ENCODE measurements at places on chromosomes 5 and 9.

GRCh38 chr9:95495961-95496360, 20.8 kb downstream of the PTCH1 start:
- DNase-seq, result no peak

GRCh38 chr5:33679791-33680190, 212.0 kb downstream of the ADAMTS12 start:
- DNase-seq, result no peak

DNA sequence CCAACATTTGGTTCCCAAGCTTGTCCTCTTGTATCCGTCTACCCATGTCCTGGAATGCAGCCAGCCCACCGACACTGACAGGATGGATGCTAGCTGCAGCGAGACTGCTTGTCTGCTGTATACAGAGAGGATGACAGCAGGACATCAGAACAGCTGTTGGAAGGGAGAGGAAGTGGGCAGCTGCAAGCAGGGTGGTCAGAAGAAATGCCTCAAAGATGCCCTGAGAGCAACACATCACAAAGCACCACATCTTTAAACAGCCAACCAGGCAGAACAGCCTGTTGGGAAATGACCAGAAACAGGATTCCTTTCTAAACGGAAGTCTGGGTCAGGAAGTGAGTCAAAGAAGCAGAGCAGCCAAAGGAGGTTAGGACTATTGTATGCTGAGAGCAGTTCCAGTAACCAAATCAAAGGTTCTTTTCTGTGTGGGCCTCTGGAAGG, 219.1 kb downstream of the NDUFS4 start:
- no peak for DNase-seq

- no peak for DNase-seq
These were observed 58.9 kb upstream of the ORM1 start for GRCh38 chr9:114263853-114264510.

GRCh38 chr5:79261897-79262296, 26.0 kb downstream of the JMY start:
- DNase-seq, result no peak

- DNase-seq, result no peak
These were observed 173.4 kb downstream of the ZNF462 start for GRCh38 chr9:107036367-107036766.

GRCh38 chr9:11915699-11916098, 777.5 kb upstream of the TYRP1 start:
- no peak for DNase-seq

- no peak for DNase-seq
These were observed 23.6 kb upstream of the TNFAIP8 start for GRCh38 chr5:119332208-119332607.

DNA sequence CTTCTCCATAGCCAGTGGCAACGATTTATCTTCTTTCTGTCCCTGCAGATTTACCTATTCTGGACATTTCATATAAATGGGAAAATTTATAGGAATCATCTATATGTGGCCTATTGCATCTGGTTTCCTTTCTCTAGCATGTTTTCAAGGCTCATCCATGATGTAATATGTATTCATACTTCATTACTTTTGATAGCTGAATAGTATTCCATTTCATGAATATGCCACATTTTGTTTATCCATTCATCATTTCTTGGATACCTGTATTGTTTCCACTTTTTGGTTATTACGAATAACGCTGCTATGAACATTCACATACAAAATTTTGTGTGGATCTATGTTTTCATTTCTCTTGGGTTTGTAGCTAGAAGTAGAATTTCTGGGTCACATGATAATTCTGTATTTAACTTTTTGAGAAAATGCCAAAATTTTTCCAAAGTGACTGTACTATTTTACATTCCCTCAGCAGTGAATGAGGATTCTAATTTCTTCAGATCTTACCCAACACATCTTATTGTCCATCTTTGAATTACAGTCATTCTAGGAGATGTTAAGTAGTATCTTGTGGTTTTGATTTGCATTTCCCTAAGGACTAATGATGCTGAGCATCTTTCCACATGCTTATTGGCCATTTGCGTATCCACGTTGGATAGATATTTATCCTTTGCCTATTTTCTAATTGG, 3.6 kb downstream of the IARS1 start:
- DNase-seq, result no peak

DNA sequence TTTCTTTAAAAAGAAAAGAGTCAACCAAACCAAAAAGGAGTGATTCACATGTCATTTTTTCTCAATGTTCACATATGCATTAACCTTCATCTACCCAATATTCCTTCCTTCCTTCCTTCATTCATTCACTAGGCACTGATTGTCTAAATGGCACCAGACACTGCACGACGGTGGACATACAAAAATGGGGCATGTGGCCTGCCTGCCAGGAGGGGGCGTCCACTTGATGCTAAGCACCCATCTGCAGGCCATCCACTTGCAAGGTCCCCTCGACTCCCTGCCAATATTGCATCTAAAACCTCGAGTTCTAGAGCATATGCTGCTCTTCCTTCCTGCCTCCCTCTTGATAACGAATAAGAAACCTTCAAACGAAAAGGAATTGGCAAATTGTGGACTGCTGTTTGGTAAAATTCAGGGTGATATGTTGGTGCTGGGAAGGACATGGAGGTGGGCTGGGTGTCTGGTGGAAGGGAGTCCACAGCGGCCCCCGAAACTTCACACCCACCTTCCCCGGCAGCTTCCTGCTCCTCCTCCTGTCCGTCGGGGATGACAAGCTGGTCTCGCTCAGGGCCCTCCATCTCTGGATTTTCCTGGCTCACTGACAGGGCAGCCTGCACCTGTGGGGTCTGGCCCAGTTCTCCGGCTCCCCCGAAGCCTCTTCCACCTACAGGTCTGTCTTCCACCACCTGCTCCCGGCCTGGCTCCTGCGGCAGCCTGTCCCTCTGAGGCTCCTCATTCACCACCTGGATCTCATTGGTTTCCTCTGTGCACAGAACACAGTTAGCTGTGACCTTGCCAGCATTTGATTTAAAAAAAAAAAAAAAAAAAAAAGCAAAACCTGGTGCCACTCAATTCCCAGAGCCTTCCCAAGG, 64.3 kb downstream of the GOLM1 start:
- DNase-seq, result no peak

DNA sequence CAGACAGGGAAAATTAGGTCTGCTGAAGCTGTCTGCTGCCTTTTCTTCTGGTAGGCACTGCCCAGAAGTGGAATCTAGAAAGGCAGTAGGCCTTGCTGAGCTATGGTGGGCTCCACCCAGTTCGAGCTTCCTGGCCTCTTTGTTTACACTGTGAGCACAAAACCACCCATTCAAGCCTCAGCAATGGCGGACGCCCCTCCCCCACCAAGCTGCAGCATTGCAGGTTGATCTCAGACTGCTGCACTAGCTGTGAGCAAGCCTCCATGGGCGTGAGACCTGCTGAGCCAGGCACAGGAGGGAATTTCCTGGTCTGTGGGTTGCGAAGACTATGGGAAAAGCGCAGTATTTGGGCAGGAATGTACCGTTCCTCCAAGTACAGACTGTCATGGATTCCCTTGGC, 18.5 kb downstream of the AGTPBP1 start:
- DNase-seq, result no peak
